Astrocyte (in vitro differentiated cells and primary cell): ENCODE measurements at places on chromosomes 13 and 19. TPM values are rescaled to one million over a fixed set of nuclear protein-coding genes. Genes with fewer than 3 reads are reported as not detected.

Gene ZNF526
- total RNA-seq = 20.2 and 21.6 TPM in 2 replicates

Gene CGB3
- 3.6 and 4.5 TPM in 2 replicates for total RNA-seq

Gene ZNF439
- total RNA-seq = not detected in 2 replicates

Gene COX7A1
- 0.64 TPM in 1 of 2 replicates, not detected in the other for total RNA-seq

Gene TUBB4A
- total RNA-seq = 0.75 and 1.7 TPM in 2 replicates

Gene SPATA13
- 6.2 and 6.7 TPM in 2 replicates for total RNA-seq

Gene APOC4
- total RNA-seq = not detected in 2 replicates

Gene MYPOP
- total RNA-seq = 11.0 and 11.7 TPM in 2 replicates

Gene SIGLEC10
- total RNA-seq = not detected in 2 replicates

Gene KIRREL2
- 0.12 and 0.18 TPM in 2 replicates for total RNA-seq

Gene ZNF681
- total RNA-seq = 1.3 and 3.1 TPM in 2 replicates

Gene MAMSTR
- total RNA-seq = 0.55 and 0.57 TPM in 2 replicates

Gene TNFSF11
- total RNA-seq = not detected in 2 replicates

Gene KLHL1
- total RNA-seq = not detected in 2 replicates

Gene MCF2L
- total RNA-seq = 3.4 and 4.7 TPM in 2 replicates

Gene ERICH6B
- total RNA-seq = not detected in 2 replicates

Gene MEX3D
- total RNA-seq = 51.8 and 52.1 TPM in 2 replicates

Gene BEST2
- not detected in 2 replicates for total RNA-seq

Gene FZR1
- 47.0 and 51.8 TPM in 2 replicates for total RNA-seq

Gene LILRA1
- not detected in 2 replicates for total RNA-seq

Gene PSG11
- total RNA-seq = 0.26 and 0.43 TPM in 2 replicates
